ENCODE measurements at places on chromosomes 7 and 10.

- DNase-seq: no peak
Observed at GRCh38 chr10:59577984-59578383, 131.7 kb downstream of the SLC16A9 start.

GRCh38 chr7:104174798-104175197 is 33.0 kb downstream of the ORC5 start:
- DNase-seq: no peak

DNA sequence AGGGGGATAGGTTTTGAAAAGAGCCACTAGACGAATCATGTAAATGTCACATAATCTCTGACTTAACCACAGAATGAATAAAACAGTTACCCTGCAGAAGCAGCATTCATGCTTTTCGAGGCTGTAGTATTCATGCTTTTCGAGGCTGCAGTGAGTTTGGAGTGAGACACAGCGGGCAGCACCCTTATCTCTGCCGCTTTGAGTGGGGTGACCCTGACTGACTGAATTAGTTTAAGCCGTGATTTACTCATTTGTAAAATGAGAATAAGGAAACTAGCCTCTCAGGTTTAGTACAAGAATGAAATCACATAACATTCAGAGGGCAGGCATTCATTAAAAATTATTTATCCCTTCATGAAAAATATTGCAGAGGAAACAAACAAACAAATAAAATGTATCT is 92.8 kb upstream of the KMT2C start:
- peak; percentile 49 for DNase-seq

DNA sequence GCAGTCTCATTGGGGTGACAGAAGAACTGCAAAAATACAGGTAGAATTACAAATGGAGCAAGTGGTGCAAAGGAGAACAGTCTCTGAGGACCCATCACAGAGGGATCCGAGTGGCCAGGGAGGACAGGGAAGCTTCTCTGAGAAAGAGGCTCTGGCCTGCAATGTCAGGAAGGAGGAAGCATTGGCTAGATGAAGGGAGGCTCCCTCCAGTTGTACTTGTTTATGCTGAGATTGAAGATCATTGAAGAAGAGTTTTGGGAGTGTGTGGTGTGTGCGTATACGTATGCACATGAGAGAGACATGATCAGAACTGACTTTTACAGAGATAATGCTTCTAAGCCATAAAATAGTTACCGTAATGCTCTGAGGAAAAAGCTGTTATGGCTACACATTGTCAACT is 274.7 kb upstream of the FZD8 start:
- no peak for DNase-seq

DNA sequence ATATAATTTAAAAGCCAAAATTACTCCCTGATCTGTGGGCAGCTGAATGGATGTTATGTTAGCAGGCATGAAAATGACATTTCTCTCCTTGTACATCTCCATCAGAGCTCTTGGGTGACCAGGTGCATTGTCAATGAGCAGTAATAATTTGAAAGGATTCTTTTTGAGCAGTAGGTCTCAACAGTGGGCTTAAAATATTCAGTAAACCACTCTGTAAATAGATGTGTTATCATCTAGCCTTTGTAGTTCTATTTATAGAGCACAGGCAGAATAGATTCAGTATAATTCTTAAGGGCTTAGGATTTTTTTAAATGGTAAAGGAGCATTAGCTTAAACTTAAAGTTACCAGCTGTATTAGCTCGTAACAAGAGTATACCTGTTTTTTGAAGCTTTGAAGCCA is 52.0 kb downstream of the MRPL32 start:
- no peak for DNase-seq

All from NCI-H1417 (cell line).